ENCODE measurements at places on chromosomes 1 and 21.

DNA sequence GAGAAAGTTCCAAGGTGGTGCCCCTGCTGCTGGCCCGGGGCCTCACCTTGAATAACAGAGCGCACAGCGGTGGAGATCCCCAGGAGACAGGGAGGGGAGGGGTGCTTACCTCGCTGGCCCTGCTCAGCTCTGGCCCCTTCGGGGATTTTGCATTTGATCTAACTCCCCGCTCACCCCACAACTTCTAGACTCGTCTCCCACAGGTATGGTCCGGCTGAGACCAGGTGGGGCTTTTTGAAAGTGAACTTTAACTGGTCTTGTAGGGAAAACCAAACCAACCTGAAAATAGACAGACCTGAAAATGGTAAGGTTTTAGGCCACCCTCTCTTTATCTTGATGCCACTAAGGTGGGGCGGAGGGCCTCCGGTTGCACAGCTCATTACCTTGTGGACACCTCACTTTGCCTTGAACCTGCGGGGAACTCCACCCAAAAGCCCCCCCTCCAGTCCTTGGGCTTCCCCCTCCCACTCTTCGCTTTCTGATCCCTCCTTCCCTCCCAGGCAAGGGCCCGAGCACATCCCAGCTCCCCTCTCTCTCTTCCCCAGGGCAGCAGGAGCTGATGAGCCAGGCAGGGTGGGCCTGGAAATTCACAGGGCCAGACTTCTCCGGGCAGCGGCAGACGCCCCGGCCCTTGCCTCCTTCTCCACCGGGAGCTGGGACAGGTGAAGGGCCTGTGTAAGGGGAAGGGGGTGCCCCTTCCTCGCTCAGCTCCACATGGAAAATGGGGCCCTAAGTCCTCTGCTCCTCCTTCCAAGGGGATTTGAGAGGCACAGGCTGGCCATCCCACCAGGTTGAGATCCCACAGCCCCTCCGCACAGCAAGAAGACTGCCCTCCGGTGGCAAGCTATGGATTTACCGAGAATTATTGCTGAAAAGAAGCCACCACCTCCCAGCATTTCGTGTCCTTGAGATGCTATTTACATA, 16.1 kb downstream of the TNFRSF8 start:
- DNase-seq = no peak

GRCh38 chr1:236393681-236394481, at the start of gene EDARADD:
EDARADD (plus strand) TSS chr1:236394286; CDS start chr1:236394445, 159 bp downstream.
- DNase-seq = no peak

GRCh38 chr1:50893466-50893865, 66.6 kb downstream of the FAF1 start:
- no peak for DNase-seq

DNA sequence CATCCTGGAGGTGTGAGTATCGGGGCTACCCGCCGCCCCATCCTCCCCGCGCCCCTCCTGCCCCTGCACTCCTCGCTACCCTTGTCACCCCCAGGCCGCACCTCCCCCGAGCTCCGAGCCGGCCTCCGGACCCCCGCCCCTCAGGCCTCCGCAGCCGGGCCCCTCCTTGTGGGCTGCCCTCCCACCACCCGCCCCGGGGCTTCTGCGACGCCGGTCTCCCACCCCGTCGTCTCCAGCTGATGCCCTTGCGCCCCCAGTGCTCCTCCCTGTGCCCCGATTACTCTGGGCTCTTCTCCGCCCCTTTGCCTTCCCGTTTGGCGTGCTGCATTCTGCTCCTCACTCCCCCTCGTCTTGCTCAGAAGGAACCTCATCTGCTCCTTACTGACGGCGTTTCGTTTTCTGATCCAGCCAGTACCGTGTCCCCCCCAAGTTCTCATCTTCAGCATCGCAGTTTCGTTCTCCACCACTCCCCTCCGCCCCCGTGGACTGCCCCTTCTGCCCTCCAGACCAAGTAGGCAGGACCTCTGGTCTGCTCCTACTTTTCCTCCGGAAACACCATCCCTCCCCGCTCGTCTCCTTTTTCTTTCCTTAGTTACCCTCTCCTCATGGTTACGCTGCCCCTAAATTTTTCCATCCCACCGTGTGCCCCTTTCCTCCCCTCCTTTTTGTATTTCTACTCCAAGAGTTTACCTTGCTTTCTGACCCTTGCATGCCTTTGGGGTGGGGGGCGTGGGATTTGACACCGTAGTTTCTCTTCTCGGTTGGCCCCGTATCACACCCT, 841 bp downstream of the SNX27 start:
- DNase-seq = no peak

DNA sequence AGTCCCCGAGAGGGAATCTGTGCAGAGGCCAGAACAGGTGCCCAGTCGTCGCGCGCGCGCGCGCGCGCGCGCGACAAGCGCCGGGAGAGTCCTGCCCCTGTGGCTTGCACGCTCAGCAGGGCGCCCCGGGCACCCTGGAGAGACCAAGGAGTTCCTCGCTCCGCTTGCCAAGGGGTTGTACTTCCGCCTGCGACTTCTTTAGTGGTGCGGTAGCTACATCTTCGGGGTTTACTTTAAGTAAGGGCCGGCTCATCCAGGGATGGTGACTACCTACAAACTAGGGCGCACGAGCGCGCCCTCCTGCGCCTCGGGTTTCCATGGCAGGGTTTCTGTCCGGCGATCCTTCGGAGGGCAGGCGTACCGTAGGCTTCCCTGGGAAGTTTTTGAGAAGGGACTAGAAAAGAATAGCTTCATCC, 1.4 kb downstream of the LHX4 start:
- no peak for DNase-seq

GRCh38 chr1:14593302-14593701, 5.2 kb upstream of the KAZN start:
- no peak for DNase-seq

DNA sequence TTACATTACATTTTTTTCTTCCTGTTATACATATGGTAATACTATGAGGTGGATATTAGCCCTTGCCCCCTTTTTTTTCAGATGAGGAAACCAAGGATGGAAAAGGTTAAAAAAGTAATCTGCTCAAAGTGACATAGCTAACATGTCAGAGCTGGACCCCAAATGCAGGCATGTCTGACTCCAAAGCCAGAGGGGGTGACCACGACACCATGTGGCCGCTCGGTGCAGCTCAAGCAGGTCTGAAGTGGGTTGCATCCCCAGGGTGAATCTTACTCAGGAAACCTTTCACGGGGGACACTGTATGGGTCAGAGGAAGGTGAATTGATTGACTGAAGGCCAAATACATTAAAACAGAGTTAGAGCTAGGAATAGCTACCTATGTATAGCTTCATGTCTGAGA, 34.8 kb downstream of the CD34 start:
- no peak for DNase-seq

Measured in NCI-H1417 treated with DMSO at 0.1 percent for 48 hours (cell line).